PC-3 (cell line): ENCODE measurements at places on chromosomes 11 and 22. TPM values are rescaled to one million over a fixed set of nuclear protein-coding genes. Genes with fewer than 3 reads are reported as not detected.

- no peak for DNase-seq
- no peaks in the 10 kb centered on the region for H3K4me1 ChIP-seq
- H3K4me3 ChIP-seq, result no peak overlapping the region
- H3K36me3 ChIP-seq, result no peaks in the 10 kb centered on the region
- H3K27ac ChIP-seq, result no peak overlapping the region
These were observed 4.6 kb downstream of the PRG3 start for GRCh38 chr11:57376095-57377090.

- no peaks in the 10 kb centered on the region for H3K4me1 ChIP-seq
- H3K4me3 ChIP-seq, result no peak overlapping the region
- no peaks in the 10 kb centered on the region for H3K36me3 ChIP-seq
- no peak overlapping the region for H3K27ac ChIP-seq
- no peaks in the 10 kb centered on the region for H3K27me3 ChIP-seq
- no peak for DNase-seq
These were observed 1182.7 kb downstream of the BRD1 start for GRCh38 chr22:48644997-48645396.

- no peak overlapping the region for H3K27ac ChIP-seq
- no peaks in the 10 kb centered on the region for H3K36me3 ChIP-seq
- H3K27me3 ChIP-seq, result peaks cover 50% of the 10 kb centered on the region
- H3K4me1 ChIP-seq, result no peaks in the 10 kb centered on the region; the same call in 1 of the 2 replicates
- peak; percentile 58 for DNase-seq
These were observed 4.6 kb downstream of the DCHS1 start for GRCh38 chr11:6650980-6651379.

DNA sequence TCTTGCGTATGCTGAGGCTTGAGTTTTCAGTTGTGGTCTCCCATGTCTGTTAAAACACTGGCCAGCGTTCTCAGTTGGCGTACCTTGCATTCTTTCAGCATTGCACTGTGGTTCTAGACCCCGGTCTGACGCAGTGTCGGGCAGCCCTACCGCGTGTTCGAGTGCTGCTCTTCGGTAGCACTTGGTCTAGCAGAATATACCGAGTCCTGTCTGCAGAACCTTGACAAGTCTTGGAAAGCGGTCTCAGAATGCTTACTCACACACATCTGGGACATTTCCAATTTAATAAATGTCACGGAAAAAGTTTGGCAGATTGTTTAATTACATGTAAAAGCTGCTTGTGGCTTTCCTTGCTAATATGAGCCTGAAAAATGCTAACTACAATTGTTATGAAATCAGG is 32.6 kb downstream of the PPFIA1 start:
- H3K27me3 ChIP-seq, result no peaks in the 10 kb centered on the region
- no peak overlapping the region for H3K4me3 ChIP-seq
- no peak overlapping the region for H3K27ac ChIP-seq
- peak; percentile 44 for DNase-seq
- peaks cover 46% of the 10 kb centered on the region for H3K4me1 ChIP-seq

- no peak for DNase-seq
- H3K27me3 ChIP-seq, result no peaks in the 10 kb centered on the region
- no peak overlapping the region for H3K27ac ChIP-seq
- no peak overlapping the region for H3K4me3 ChIP-seq
These were observed 177.4 kb downstream of the SBF2 start for GRCh38 chr11:10116588-10116987.

DNA sequence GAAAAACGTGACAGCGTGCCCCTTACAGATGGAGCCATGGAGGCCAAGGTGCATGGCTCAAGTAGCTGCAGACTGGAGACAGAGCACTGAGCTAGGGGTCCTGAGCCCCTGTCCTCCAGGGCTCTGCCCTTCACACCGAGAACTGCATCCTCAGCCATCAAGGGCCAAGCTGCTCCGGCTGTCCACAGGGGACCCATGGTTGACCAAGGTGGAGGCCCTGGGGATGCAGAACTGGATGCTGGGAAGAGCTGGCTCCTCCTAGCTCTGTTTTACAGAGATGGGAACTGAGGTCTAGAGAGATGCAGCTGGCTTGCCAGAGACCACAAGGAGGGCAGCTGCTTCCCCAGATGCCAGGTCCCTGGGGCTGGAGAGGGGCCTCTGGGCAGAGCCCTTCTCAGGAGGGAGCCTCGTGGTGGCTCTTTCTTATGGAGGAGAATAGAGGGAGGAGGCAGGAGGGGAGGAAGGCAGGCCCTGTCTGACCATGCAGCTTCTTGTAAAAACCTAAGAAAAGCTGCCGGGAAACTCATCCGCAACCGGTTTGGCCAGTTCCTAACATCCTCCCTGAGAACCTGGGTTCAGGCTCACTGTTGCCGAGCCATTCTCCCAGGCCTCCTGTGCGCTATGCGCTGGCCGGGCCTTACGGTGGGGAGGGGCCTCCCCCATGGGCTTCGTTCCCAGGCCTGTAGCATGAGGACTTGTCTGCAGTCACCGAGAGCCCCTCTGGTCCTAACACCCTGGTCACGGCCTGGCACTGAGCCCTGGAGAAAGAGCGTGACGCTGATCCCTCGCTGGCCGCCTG is 80.6 kb downstream of the WNT7B start:
- H3K4me3 ChIP-seq, result no peak overlapping the region
- peak overlapping the region; percentile 85 for H3K27ac ChIP-seq
- H3K4me1 ChIP-seq, result peaks cover 20% of the 10 kb centered on the region
- peak; percentile 85 for DNase-seq
- no peaks in the 10 kb centered on the region for H3K27me3 ChIP-seq
- no peaks in the 10 kb centered on the region for H3K36me3 ChIP-seq

DNA sequence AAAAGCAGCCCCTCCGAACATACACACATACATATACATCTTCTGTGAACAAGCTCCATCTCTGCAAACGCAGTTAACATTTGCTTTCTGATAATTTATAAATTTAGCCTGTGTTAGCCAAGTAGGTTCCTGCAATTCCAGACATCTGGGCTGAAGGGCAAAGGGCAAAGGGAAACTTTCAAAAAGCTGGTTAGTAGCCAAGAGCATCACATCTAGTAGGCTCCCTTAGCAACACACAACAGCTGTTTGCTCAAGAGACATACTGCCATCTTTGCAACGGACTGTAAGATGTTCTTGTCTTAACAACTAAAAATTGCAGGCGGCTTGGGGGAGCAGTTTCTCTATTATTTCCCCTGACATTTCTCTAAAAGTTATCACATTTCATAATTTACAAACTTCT is 134.9 kb downstream of the RBFOX2 start:
- H3K27ac ChIP-seq, result no peak overlapping the region
- no peak for DNase-seq
- no peaks in the 10 kb centered on the region; the same call in 1 of the 2 replicates for H3K36me3 ChIP-seq
- H3K4me1 ChIP-seq, result peaks cover 25% of the 10 kb centered on the region

Gene ACRV1
- not detected in 2 replicates for total RNA-seq

Gene OR8G5
- 0.26 and 0.46 TPM in 2 replicates for total RNA-seq

Gene A4GALT
- 0.63 and 3.2 TPM in 2 replicates for total RNA-seq

Gene TUBA8
- 1.6 and 1.9 TPM in 2 replicates for total RNA-seq

Gene PLAAT5
- total RNA-seq, result not detected in 2 replicates
